ENCODE measurements at places on chromosomes 16 and 17.
A peak's percentile ranks its signal among the peaks of the same experiment; 100 is the strongest.

DNA sequence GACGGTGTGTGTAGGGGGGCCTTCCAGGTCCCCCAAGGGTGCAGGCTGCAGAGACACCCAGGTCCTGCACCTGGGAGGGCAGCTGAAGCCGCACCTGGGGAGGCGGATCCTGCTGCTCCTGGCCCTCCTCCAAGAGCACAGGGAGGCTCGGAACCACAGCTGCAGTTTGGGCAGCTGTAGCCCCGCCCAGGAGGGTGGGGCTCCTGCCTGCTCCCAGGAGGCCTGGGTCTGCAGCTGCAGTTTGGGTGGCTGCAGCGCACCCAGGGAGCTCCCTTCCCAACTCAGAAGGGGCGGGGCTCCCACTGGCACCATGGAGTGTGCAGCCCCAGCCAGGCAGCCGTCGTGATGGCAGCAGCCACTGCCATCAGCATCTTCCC, 69.4 kb upstream of the NKD1 start:
- no peak for DNase-seq

DNA sequence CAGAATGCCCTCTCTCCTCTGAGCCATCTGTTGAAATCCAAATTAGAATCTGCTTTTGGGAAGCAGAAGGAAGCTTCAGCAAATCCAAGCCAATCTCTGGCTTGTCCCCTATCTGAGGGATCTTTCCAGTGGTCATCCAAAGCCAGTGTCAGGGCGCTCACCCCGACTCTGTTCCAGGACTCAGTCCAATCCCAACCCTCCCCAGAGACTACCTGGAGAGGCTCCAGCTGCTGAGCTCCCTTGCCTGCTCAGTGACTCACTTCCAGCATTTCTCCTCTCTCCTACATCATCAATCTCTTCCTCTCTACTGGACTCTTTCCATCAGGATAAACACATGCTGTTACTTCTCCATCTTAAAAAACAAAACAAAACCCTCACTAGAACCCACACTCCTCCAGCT, 2.4 kb downstream of the MATCAP1 start:
- peak; percentile 84 for DNase-seq

GRCh38 chr17:5127910-5128309, 12.1 kb downstream of the USP6 start:
- DNase-seq: no peak

GRCh38 chr16:8963010-8963820, 491 bp downstream of the USP7 start:
- peak; percentile 22 for DNase-seq

DNA sequence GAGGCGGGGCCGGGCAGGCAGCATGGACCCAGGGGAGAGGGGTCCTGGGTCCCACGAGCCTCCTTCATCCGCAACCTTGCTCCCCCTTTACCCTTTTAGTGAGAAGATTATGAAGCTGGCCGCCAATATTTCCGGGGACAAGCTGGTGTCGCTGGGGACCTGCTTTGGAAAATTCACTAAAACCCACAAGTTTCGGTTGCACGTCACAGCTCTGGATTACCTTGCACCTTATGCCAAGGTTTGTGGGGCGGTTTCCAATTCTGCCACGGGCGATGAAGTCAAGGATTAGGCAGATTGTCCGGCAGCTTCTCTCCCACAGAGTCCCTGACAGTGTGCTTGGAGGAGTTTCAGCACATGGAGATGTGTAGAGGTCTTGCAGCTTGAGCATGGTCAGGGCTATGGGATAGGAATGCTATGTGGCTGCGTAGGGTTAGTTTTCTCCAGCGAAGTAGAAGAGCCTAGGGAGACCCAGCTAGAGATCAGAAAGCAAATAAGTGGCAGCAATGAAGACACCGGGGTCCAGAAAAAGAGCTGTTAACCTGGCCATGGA, 598 bp downstream of the NIP7 start:
- DNase-seq: no peak

DNA sequence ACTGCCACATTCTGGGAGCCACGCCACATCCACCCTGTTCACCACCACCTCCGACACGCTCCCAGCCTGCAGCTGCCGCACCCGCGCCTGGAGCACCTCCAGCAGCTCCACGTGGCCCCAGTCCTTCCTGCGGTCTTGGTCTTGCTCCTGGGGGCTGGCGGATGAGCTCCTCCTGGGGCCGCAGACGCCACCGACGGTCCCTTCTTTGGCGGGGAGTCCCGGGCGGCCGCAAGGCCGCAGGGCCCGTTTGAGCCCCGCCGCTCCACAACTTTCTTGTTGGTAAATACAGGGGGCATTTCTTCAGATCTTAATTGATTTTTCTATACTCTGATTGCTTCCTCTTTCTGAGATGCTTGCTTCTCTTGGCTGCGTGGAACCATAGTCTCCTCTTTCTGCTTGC, 75.3 kb upstream of the MED13 start:
- DNase-seq: no peak

GRCh38 chr17:45425125-45425983, 7.3 kb downstream of the ARHGAP27 start:
- DNase-seq: peak; percentile 62

- DNase-seq: no peak
Measured at GRCh38 chr17:57257195-57257894, 1.0 kb downstream of the MSI2 start.

- DNase-seq: peak; percentile 60
Measured at GRCh38 chr16:11857161-11857560, 5.8 kb upstream of the RSL1D1 start.

DNA sequence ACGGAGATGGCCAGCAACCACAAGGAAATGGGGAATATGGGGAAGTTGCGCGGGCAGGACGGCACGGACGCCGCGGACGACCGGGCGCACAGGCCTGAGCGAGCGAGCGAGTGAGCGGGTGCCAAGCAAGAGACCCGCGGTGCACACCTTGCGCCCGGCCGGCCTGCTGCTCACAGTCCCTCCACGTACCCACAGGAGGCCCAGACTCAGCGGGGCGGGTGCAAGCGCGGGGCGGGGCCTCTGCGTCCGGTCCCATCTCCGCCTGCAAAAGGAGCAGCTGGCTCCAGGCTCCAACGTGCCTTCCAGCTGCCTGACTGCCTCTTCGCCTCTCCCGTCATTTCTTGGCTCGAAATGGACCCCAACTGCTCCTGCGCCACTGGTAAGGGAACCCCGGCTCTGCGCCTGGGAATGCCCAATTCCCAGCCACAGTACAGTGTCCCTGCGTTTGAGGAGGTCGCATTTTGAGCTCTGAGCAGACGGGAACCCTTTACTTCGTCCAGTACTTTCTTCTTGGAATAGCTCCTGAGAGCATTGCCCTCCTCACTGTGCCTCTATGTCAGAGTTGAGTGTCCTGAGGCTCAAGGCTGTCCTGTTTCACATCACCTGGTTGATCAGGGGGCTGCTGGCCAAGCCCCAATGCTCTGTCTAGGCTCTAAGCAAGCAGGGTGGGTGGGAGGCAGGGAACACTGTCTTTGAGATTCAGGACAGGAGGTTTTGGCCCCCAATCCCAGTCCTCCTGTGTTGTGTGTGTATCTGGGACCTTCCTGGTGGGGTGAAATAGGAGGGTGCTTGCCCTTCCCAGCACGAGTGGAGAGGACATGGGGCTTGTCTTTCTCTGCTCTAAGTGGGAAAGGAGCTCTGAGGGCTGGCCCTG, 8.1 kb upstream of the MT1E start:
- DNase-seq: peak; percentile 73

GRCh38 chr16:47660540-47660939, 199.4 kb downstream of the PHKB start:
- DNase-seq: no peak

GRCh38 chr17:59714255-59714654, 6.8 kb downstream of the VMP1 start:
- DNase-seq: no peak

DNA sequence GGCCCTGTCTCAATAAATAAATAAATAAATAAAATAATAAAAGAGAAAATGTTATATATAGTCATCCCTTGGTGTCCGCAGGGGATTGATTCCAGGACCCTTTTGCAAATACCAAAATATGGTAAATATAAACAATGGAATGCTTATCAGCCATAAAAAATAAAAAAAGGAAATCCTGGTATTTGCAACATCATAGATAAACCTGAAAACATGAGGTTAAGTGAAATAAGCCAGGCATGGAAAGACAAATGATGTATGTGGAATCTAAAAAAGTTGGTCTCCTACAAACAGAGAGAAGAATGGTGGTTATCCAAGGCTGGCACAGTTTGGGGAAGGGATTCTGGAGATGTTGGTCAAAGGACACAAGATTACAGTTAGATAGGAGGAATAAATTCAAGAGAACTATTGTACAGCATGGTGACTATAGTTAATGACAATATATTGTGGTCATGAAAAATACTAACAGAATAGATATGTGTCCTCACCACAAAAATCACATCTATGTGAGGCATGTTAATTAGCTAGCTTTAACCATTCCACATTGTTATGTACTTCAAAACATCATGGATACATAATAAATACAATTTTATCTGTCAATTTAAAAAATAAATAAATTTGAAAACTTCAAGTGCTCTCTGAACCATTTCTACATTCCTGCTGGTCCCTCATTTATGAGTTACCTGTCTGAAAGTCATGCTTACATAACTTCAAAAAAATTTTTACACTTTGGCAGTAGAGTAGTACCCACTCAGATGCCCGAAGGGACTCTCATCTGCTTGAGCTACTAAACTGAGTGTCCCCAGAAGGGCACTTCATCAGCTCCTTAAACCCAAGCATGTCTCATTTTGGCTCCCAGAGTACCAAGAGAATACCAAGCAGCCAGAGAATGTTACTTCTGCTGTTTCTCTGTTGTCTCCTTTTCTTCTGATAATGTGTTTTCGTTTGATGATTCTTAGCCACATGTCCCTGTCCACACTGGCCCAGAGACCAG, 26.6 kb downstream of the N4BP1 start:
- DNase-seq: peak; percentile 79

DNA sequence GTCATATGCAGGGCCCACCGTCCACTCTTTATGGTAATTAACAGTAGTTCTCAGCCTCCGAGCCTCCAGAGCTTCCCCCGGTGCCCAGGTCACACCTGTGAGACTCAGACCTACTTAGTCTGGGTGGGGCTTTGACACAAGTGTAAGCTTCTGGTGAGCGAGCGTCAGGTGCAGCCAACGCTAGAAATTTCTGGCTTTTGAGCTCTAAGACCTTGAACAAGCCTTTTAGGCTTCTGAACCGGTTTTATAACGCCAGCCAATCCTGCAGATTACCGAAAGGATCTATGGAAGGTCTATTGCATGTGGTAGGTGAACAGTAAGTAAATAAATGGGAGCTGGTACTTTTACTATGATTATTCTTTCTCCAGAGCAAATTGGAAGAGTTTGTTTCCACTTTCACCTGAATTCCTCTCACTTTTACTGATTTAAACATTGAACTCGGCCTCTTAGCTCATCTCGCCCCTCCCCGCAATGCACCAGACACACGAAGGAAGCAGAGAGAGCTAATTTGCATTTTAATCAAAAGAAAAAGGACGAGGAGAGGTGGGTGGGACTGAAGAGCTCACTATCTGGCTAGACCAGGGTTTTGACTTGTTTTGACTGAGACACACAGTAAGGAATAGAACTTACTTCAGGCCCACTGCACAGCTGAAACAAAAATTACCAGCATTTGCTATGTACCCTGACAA, 47.1 kb downstream of the ABAT start:
- no peak for DNase-seq

- DNase-seq: no peak
Measured at GRCh38 chr16:56305956-56306565, 114.8 kb downstream of the GNAO1 start.

DNA sequence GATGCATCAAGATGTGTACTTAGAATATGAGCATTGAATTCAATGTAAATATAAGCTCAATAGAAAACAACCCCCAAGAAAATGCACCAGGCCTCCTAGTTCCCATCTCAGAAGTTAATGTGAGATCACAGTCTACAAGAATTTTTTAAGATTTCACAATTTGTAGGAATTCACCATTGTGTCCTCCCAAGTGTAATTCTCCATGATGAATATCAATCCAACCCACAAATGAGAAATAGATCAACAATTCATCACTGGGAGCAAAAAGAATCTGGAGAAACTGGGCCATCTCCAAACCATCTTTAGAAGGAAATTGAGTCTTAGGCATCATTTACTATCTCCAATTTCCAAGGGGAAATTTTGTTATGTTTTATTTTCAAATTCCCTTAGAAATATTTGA, 310.5 kb upstream of the GOT2 start:
- DNase-seq: peak; percentile 23

DNA sequence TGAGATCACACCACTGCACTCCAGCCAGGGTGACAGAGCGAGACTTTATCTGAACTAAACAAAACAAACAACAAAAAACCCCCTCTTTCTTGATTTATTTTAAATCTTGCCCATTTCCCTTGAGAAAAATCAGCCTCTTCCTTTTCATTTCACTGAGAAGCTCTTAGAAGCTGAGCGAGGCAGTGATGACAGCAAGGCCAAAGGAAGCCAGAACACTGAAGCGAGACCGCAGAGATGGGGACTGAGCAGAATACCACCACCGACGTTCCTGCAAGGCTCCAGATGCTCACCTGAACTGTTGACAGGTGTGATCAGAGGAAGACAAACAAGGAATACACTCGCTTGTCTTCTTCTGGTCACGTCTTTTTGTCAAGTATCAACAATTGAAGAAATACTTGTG, 30.5 kb upstream of the IRF8 start:
- no peak for DNase-seq

DNA sequence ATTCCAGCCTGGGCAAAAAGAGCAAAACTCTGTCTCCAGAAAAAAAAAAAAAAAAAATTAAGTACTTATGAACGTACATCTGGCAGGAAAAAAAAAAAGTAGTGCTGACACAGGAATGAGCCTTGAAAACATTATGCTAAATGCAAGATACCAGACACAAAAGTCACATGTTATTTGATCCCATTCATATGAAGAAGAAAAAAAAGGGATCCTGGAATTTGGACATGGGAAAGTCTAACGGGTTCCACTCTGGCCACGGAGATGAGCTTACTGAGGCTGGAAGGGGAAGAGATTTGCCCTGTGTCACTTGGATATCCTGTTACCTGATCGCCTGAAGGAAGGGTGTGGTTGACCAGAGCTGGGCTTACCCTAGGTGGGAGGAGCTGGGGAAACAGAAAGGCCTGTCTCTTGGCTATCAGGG, 251.9 kb downstream of the PARN start:
- DNase-seq: peak; percentile 83

DNA sequence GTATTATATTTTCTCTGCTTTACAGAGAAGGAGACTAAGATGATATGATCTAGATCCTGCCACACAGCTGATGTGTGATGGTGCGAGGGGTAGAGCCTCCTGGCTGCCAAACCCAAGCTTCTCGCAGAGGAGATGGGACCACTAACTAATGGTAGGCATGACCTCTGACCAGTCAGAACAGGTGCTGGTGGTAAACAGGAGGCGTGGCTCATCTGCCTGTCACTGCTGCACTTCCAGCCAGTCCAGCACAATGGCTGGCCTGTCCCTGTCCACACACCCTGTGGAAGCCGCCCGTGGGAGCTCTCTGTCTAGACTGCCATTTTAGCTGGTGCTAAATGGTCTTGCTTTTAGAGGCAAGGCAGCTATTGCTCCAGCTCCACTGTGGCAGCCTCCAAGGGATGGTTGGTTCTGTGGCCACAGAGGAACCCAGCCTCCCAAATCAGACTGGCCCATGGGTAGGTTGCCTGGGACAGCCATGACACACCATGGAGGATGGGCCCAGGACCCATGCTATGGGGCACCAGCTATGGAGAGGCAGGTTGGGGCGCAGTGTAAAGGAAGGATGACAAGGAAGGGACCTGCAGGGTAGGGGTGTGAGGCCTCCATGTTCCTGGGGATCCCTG, 86.7 kb downstream of the KSR1 start:
- DNase-seq: no peak

GRCh38 chr17:7553356-7553755, 4.5 kb downstream of the TNFSF12 start:
- DNase-seq: no peak
